Foreskin melanocyte (primary cell): ENCODE measurements at places on chromosomes 11 and 22.

- DNase-seq, result no peak
Measured at GRCh38 chr11:117095284-117096161, 2.7 kb downstream of the SIK3 start.

DNA sequence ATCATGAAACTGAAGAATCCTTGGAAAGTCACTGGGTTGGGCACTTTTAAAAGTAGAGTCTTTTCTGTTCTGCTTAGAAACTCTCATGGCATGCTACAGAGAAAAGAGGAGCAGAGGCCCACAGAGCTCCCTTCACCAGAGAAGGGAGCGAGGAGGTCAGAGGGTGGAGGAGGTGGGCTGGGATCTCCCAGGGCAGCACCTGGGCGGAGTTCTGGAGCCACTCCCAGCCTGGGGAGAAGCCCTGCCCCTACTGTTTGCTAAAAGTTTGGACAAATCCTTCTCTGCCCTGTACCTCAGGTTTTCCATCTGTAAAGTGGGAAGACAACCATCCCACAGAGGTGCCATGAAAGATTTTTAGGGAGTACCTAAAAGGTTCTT lies 299.1 kb downstream of the KIRREL3 start:
- DNase-seq, result no peak

GRCh38 chr11:12434325-12434654 lies 56.9 kb downstream of the PARVA start:
- DNase-seq, result peak; percentile 81

DNA sequence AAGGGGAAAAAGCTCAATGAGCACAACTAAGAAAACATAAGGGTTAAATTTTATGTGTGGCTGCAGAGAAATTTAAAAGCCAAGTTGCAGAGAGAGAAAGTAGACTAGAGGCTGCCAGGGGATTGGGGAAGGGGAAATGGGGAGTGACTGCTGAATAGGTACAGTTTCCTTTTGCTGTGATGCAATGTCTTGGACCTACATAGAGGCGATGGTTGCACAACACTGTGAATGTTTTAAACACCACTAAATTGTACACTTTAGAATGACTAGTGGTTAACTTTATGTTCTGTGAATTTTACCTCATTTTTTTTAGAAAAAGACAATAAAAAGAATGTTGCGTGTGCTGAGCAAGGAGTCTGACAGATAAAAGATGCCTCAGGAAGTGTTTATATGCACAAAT lies 36.5 kb downstream of the TENM4 start:
- no peak for DNase-seq

DNA sequence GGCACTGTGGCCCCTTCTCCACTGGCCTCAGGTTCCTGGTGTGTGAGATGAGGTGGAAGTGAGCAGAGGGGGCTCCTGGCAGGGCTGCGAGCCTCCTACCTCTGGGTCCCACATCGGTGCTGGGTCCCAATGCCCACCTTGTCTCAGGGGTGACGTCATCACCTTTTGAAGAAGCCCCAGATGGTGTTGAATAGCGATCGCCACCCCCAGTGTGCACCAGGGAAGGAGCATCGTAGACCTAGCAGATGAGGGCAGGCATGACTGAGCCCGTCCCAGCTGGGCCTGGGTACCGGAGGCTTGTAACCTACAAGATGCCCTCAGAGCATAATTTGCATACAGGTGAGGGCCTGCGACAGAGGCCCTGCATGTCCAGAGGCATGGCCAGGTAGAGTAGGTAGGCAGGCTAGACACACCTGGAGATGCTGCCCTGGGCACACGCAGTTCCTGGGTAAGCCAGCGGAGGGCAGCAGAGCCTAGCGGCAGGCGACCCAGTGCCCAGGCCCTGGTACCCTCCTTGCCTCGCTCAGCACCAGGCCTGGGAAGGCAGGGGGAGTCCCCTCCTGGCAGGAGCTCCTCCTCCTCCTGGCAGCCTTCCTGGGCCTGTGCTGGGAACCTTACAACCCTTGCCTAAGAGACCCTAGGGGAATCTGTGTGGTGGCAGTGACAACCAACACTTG lies 52.5 kb downstream of the TPCN2 start:
- peak; percentile 57 for DNase-seq
